ENCODE measurements at places on chromosomes 2 and 18.
A peak's percentile ranks its signal among the peaks of the same experiment; 100 is the strongest.

DNA sequence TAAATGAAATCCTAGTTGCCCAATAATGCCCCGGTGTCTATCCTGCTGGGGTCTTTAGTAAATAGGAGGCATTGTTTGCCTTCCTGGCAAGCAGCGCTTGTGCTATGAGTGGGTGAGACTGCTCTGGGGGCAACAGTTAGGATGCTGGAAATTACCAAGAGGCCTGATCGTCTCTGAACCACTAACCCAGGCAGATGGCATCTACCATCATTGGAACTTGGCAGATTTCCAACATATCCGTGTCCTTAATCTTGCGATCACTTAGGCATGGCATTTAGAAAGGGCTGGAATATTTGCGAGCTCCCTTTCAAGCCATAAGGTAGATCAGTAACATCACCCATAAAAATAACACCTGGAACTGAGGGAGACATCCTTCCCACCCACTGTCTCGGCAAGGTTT is 18.8 kb upstream of the SH3RF3 start:
- no peak for DNase-seq

DNA sequence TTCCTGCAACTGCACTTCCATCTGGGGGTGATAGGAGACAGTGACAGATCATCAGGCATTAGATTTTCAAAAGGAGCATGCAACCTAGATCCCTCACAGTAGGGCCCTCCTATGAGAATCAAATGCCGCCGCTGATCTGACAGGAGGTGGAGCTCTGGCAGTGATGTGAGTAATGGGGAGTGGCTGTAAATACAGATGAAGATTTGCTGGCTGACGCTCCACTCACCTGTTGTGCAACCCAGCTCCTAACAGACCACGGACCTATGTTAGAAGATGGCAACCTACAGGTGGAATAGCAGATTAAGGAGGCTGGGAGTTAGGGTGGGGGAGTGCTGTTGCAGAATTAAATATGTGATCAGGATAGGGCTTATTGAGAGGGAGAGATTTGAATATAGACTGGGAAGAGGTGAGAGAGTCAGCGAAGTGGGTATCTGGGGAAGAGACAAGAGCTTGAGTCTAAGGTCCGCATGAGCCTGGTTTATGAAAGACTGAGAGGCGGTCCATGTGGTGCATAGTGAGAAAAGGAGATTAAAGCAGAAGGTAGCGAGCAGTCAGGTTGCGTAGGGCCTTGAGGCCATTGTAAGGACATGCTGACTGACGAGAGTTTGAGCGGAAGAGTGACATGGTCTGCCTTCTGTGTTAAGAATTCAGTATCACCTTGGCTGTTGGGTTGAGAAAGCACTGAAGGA is 31.3 kb upstream of the TOGARAM2 start:
- DNase-seq = no peak

DNA sequence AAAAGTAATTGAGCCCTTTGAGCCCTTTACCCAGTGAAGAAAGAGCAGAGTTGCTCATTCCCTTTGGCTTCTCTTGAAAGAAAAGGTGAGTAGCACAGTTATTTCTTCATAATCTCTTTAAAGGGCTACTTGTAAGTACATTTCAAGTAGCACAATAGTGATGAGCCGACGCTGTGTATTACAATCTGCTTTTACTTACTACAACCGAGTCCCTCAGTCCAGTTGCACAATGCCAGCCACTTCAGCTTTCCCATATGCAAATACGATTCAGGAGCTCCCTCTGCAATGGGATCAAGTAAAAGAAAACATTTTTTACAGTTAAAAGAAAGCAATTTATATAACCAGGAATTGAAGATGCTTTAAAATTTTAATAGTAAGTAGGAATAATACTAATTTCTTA is 868.5 kb downstream of the RNF144A start:
- DNase-seq = no peak

GRCh38 chr2:85183479-85183878 is 50.3 kb downstream of the TCF7L1 start:
- DNase-seq = peak; percentile 43

DNA sequence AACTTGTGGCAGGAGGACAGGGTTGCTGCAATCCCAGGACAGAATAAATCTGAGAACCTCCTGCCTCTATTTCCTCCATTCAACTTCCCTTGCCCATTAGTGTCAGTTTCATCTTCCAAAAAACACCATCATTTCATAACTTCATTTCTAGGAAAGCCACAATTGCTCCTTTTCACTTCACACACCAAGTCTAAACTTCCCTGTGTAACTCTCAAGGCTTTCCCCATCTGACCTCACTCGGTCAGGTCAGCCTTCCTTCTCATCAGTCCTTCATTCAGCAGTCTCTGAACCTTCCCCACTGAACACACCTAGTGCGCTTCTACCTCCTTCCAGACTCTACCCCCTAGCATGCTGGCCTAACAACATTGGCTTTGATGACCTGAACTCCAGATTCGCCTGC is 35.8 kb downstream of the TCF7L1 start:
- DNase-seq = no peak

- no peak for DNase-seq
Measured at GRCh38 chr2:230575642-230576324, 136.9 kb upstream of the CAB39 start.

- no peak for DNase-seq
Measured at GRCh38 chr2:17708501-17708900, 45.1 kb downstream of the SMC6 start.

DNA sequence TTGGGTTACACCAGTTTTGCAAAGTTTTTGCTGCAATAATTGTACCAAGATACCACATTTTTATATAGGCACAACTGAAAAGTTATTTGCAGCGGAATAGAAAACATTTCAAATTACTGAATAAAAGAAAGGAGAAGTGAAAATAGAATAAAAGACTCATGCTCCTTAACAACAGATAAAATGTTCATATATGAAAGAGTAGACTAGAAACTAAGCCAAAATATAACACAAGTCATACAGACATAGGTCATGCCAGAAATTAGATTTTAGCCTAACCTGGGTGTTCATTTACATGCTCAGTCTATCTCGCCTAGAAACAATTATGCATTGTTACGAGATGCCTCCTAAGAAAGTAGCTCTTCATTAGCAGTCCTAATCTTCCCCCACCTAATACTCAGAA is 16.4 kb upstream of the MAP3K20 start:
- no peak for DNase-seq

- peak; percentile 92 for DNase-seq
Measured at GRCh38 chr2:73979686-73980085, 5.0 kb upstream of the TET3 start.

DNA sequence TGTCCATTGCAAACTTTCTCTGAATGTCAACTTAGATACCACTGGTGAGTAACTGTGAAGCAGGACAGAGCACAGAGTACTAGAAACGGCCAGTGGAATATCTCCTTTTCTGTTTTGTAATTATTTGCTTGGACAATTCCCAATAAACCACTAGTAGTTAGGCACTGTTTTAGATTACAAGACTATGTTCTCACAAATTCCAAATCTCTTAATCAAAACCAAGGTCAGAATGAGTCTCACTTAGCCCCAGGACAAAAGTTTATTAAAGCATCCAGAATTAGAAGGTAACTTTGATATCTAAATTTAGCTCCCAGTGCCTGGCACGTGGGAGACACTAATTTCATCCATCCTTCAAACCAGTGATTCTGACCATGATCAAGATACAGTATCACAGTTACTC is 89.0 kb downstream of the ZNF521 start:
- peak; percentile 72 for DNase-seq

GRCh38 chr2:127525691-127526131 is 578 bp downstream of the IWS1 start:
- peak; percentile 52 for DNase-seq

DNA sequence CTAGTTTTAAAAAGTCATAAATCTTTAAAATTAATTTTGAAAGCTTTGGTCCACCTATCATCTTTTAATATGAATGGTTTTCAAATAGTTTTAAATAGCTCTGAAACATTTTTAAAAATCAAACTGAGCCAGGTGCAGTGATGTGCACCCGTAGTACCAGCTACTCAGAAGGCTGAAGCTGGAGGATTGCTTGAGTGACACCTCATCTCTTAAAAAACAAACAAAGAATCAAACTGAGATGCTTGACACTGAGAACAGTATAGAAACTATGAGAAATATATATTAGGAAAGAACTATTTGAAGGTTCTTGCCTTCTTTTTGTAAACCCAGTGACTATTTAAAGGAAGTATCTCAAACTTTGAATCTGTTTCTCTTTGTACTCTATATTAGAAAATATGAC is 67.4 kb downstream of the BARD1 start:
- DNase-seq = no peak

DNA sequence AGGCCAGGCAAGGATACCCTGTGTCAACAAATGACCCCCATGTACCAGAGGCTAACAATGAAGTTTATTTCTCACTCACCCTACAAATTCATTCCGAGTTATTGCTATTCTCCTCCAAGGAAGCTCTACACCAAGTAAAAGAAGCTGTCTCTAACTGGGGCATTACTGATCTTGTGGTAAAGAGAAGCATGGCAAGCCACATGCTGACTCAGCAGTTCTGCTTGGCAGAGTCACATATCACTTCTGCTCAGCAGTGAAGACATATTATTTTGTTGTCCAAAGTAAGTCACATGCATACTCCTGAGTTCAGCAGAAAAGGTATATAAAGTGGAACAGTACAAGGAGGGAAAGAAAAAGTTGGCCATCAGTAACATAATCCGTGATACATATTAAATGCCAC is 315.8 kb downstream of the GULP1 start:
- peak; percentile 35 for DNase-seq

- DNase-seq = peak; percentile 69
Measured at GRCh38 chr2:223811757-223812156, 25.6 kb downstream of the AP1S3 start.

DNA sequence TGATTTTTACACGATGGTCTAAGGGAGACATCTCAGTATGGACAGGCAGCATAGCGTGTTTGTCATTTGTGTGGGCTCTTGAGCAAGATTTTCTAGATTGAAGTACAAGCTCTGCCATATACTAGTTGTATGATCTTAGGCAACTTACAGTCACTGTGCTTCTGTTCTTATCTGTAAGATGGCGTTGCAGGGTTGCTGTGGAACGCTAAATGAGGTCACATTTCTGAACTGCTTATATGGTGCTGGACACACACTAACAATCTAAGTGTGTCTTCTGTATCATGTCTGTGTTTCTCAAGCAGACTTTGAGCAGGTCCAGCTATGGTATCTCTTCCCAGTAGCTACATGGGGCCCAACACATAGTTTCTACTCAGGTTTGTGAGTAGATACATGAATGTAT is 29.2 kb downstream of the PARD3B start:
- DNase-seq = no peak

DNA sequence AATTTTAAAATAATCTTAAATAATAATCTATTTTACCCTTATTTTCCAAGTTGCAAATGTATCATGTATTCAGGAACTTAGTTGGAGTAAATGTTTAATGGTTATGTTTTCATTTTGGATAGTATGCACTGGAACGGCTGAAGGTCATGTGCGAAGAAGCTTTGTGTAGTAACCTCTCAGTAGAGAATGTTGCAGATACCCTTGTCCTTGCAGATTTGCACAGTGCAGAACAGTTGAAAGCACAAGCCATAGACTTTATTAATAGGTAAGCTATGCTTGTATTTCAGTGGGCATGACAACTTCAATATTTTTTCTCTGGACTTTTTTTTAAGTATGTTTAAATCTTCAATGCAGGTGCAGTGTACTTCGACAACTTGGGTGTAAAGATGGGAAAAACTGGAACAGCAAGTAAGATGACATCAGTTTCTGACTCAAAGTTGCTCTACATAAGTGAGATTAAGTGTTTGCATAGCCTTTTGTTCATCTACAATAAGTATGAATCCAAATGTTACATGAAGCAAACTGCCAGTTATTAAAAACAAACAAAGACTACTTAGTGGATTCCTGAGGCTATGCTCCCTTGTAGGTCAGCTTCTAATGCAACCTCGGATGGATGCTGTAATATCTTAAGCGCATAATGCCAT is 63.1 kb downstream of the SPOPL start:
- no peak for DNase-seq

DNA sequence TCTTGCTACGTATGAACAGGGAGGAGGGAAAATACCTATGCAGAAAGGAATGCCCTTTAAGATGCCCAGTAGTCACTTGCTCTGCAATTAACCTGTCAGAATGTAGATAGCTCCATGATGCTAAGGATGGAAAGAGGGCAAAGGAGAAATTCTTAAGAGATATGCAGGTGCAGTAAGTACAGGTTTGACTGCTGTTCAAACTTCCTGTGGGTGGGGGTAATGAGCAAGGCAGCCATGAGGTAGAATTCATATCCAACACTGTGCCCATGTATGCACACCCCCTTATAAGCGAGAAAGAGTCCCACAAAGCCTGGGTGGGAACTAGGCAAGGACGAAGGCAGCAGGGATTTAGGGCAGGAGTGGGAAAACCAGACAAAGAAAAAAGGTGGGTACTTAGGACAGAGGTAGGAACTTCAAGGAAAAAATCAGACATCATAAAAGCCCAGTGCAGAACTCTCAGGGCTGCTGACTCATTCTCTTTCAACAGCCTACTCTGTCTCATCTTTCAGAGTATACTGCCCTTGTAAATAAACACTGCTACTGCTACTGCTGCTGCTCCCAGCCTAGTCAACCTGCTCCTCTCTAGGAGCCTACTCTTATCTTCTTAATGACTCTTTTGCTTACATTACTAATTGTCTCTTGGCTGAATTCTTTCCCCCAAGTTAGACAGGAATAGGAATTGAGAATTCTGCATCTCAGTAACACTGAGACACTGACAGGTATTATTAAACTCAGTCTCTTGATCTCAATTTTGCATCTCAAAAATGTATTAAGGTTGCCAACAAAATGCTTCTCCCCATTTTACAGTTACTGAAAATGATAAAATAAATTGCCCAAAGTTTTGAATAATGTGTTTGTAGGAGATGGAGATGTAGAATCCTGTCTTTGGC is 189.0 kb downstream of the PTH2R start:
- DNase-seq = peak; percentile 1

- peak; percentile 78 for DNase-seq
Measured at GRCh38 chr2:9981655-9982054, 30.2 kb downstream of the GRHL1 start.

DNA sequence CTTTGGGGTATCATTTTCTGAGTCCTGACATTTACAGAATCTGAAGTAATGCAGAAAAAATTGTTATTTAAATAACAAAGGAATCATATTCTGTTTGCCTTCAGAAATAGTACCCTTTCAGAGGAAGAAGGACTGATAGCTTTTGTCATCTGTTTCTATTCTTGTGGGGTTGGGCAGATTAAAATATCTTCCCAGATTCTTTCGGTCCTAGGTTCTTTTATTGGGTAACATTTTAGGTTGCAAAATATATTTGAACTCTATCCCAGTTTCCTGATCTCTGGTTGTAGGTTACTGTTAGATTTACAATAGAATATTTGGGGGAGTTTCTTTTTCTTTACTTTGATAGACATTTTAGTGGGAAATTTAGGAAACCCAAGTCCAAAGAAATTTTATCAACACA is 550.5 kb downstream of the SPAG16 start:
- peak; percentile 69 for DNase-seq

GRCh38 chr18:23721696-23722480 is 32.6 kb downstream of the LAMA3 start:
- peak; percentile 33 for DNase-seq

GRCh38 chr2:128646691-128647090 is 328.0 kb upstream of the HS6ST1 start:
- no peak for DNase-seq

- no peak for DNase-seq
Measured at GRCh38 chr2:181152701-181153100, 172.3 kb downstream of the UBE2E3 start.
